ENCODE measurements at places on chromosomes 5 and 9.

GRCh38 chr5:16930496-16930895, 5.6 kb downstream of the MYO10 start:
- no peak for DNase-seq

DNA sequence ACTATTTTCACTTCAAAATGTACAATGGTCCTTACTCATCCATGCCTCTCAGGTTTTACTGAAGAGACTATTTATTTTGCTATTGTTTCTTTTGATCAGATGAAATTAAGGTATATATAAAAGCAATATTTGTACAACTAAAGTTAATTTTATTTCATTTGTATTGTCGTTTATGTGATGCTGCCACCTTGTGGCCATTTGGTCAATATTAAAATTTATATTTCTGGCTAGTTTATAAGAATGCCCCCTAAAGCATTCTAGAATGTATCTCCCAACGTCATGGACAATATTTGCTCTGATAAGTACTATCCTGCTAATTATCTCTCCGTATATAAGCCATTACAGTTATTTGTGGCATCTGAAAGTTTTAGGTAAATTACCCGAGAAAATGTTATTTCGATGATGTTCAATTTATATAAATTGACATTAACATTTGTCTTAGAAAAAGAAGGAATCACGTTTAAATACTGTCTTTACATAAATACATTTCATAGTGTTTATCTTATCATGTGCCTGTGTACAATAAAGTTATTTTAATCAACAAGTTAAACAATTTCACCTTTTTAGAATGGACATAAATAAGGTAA, 680.0 kb downstream of the TAF11L14 start:
- no peak for DNase-seq

DNA sequence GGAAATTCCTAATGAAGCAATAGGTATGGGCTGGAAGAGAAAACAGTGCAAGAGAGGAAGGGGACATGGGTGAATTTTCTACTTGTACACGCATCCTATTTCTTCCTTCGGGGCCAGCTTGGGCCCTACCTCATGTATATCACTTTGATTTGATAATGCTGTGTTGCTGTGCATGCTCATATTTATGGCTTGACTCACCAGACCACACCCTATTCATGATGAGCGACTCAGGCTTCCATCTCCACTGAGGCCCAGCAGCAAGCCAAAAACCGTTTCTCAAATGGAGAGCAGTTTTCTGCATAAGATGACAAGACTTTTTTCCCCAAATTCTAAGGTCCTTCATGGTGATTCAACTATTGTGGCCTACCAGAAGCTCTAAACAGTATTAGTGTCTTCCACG, 2039.1 kb upstream of the CDH9 start:
- no peak for DNase-seq

DNA sequence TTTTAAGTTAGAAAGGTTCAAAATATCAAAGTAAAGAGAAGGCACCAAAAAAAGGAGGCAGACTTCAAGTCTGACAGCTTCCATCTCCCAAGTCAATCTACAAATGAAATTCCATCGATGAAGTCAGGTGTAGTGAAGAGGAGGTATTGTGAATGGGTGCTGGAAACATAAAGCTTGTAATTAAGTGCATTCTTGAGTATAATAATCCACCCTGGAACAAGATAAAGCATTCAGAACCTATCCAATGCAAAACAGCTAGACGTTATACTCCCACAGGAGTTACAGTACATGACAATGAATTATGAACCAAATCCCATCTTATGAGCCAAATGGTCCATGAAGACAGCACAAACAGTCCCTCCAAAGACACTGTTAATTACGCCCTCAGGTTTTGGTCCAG, 22.3 kb downstream of the BNC2 start:
- no peak for DNase-seq

GRCh38 chr5:133234911-133235310, 183.1 kb downstream of the HSPA4 start:
- no peak for DNase-seq

DNA sequence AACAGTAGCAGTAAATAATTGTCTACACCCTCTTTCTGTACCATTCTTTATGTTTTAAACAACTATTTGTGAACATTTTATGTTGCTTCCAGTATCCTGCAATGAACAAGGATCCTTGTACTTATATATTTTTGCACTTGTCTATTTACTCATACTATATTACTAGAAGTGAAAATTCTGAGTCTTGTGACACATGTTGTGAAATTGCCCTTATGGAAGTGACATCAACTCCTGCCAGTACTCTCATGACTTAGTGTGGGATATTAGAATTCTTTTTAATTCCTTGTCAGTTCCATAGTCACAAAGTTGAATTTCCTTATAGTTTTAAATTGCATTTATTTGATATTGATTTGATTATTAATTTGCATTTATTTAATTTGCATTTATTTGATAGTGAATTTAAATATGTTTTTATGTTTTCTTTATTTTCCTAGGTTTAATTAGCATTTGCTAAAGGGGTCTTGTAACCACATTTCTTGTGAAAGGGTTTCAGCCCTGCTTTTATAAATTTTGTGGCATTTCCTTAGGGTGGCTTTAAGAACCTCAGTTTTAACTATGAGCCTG, 27.7 kb downstream of the PARP8 start:
- no peak for DNase-seq

GRCh38 chr5:124859027-124859426, 112.6 kb upstream of the ZNF608 start:
- DNase-seq, result no peak

DNA sequence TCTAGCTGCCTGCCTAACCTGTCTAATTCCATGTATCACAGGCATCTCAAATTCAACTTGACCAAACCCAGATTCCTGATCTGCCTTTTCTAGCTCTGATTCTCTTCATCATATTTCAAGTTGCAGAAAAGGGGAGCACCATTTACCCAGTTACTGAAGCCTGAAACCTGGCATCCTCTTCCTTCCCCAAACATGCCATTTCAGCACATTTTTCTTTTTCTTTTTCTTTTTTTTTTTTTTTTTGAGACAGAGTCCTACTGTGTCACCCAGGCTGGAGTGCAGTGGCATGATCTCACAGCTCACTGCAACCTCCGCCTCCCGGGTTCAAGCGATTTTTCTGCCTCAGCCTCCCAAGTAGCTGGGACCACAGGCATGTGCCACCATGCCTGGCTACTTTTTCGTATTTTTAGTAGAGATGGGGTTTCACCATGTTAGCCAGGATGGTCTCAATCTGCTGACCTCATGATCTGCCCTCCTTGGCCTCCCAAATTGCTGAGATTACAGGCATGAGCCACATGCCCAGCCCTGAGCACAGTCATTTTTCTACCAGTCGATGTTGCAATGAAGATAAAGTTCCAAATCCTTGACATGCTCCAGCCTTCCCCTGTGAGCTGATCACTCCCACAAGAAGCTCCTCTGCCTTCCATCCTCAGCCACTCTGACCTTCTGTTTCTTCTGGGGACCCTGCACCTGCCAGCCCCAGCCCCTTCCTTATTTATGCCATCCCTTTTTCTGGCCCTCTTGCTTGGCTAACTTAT, 32.2 kb downstream of the ACER2 start:
- DNase-seq, result no peak

DNA sequence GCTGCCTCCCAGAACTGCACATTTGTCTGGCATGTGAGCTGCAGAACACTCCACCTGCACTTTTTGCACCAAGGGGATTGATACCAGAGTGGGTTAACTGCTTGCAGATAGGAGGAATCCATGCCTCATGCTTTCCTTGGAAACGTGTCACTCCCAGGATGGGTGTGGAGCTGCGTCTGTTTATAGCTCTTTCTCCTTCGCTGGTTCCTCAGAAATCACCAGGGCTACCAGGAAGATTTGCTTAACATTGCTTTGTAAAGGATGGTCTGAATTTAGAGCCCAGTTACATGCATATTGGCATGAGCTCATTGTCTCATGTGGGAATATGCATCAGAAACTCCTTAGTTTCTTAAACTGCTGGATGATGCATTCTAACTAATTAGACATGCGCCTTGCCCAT, 234.6 kb downstream of the GADD45G start:
- DNase-seq, result no peak

GRCh38 chr5:62938927-62939326, 360.3 kb downstream of the LRRC70 start:
- no peak for DNase-seq

- DNase-seq, result no peak
These were observed 242.0 kb downstream of the CRB2 start for GRCh38 chr9:123597876-123598556.

DNA sequence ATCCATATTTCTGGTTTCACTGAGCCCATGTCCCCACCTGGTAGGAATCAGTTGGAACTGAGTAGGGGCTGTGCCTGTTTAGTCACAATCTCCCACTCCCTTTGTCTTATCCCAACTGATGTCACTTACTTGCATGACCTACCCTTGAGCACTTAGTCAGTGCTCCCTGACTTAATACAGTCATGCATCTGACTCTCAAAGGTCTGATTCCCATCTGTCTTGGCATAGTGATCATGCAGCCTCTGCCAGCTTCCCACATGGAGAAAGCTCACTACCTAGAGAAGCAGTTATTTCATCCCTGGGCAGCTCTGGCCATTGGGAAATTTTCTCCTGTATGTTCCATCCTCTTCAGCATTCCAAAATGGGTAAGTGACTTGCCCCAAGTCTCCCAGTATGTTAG, 24.8 kb downstream of the ABLIM3 start:
- DNase-seq, result no peak

- DNase-seq, result no peak
These were observed 20.7 kb downstream of the FBXW5 start for GRCh38 chr9:136923881-136924280.

DNA sequence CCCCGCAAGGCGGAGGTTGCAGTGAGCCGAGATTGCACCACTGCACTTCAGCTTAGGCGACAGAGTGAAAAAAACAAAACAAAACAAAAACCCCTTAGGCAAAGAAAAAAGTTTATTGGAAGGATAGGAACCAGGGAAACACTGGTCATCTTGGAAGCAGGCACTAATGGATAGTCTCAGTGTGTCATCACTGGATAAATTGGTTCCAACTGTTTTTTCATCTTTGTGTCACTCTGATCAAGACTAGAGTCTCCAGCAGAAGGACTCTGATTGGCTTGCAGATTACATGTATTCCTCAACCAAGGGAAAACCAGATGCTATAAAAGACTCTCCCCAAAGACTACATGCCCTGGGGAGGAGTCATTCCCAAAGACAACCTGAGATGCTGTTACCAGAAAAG, 35.0 kb upstream of the HMHB1 start:
- no peak for DNase-seq

DNA sequence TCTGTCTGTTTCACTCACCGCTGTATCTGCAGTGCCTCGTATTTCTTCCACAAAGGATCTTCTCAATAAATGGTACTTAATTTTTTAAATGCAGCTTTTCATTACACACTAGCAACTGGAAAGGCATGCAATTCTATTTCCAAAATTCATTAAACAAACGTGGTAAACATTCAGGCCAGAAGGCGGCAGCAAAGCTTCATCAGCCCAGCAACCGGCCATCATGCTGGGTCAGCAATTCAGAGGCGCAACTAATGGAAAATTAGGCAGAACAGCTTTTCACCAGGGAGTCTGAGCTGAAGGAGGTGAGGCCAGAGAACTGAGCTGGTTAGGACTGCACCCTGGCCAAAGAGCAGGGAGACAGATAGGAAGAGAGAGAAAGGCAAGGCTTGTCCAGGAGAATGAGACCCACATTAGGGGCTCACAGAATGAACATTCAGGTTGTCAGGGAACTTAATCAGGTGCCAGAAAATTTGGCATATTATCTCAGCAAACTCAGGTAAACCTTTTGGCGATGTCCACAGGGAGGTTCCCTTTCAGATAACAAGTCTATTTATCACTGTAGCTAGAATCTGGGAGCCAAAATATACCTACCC, 17.7 kb upstream of the RNF180 start:
- no peak for DNase-seq

DNA sequence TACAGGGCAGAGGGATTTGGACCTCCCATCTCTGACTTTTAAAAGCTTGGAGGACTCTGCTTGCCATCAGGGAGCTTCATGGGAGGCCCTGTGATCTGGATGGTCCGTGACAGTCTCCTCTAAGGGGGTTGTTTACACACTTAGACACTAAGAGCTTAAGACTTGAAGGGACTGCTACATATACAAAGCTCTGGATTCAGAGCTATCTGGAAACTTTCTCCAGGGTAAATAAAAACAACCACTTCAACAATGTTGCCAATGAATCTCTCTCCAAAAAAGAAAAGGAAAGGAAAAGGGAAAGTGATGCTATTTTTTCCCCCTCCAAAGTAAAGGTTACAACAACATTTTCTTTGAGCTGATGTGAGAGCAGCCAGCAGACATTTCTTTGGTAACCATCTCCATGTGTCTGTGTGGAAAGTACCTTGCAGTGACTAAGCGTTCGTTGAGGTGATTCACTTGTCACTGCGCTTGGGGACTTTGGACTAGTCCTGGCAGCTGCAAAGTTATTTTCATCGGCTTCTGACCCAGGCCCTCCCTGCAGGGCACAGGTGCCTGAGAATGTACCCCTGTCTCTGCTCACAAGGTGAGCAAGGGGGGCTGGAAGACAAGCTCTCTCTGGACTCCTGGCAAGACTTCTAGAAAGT, 262.1 kb upstream of the KLF4 start:
- no peak for DNase-seq
